ENCODE measurements at places on chromosomes 5 and 9.

- DNase-seq: no peak
These were observed 127.2 kb upstream of the IER5L start for GRCh38 chr9:129305246-129305645.

- DNase-seq: no peak
These were observed 39.5 kb downstream of the SMC5 start for GRCh38 chr9:70298245-70298771.

DNA sequence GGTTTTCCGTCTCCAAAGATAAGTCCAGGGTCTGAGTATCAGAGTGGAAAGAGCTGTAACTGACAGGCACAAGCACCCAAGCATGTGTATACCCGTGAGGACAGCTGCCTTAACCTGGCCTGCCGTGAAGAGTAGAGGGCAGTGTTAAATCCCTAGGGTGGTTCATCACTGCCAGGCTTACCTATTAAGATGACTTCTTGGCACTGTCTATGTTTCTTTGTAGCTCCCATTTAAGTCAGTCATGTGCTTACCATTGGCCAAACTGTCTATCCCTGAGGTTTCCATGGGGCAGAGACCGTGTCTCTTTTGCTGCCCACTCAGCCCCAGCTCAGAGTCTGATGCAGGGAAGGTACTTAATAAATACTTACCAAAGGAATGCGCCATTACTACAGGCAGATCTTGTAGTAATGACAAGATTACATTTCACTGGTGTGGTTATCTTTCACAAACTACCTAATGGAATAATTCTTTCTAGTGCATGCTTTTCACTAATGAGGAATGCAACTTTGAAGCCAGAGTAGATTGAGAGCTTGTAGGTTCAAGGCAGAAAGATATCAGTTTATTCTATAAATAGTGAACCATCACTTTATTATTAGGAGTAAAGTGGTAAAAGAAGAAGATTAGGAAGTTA, 64.2 kb downstream of the SNX24 start:
- DNase-seq: no peak

DNA sequence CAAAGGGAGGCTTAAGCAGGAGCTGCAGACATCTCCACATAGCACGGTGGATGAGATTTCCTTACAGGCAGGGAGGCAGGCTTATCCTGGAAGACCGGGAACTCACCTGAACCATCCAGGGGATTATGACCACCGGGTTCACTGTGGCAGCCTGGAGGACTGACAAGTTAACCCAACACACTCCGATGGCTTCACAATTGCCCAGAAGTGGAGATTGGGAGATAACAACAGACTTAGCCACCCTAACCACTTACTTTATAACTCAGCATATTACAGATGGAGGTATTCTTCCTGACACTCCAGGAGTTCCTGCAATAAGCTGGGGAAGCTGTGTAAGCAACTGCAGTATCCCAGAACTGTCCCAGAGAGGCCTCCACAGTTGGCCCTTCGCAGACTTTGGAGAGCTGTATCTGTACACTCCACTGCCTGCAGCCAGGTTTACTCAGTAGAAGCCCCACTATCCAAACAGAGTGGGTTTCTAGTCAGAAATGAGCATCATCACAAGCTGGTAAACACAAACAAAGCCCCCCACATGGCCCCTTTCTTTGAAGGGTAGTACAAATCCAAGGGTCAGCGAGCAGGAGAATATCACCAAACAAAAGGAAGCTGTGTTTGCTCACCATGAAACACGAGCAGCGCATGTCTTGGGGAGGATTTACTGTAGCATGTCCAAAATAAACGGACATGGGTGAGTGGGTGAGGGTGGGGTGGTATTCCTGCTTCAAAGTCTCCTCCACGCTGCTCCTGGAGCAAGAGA, 462.2 kb downstream of the RASEF start:
- no peak for DNase-seq

DNA sequence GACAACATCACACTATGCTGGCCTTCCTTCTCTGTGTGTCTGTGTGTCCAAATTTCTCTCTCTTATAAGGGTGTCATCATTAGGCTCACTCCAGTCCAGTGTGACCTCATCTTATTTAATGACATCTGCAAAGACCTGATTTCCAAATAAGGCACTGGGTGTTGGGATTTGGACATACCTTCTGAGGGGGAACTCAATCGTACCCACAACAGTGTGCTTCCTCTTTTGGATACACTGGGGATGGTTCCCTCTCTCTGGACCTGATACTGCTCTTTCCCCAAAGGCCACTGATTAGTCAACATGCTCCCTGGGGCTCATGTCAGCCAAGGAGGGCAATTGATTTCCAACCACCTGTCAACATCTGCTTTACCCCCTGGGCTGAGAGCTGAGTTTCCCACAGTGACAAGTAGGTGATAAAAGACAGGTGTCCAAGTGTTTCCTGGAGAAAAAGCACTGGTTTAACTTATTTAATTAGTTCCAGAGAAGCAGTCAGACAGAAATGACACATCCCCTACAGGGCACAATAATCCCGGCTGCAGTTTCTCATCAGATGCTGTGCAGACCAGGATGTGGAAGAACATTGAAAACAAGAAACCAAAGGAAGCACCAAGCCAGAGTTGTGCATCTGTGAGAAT, 17.8 kb upstream of the CEP72 start:
- no peak for DNase-seq

GRCh38 chr5:169050146-169050571, 250.8 kb downstream of the SLIT3 start:
- DNase-seq: no peak

GRCh38 chr5:172361566-172362238, 78.1 kb upstream of the UBTD2 start:
- no peak for DNase-seq

DNA sequence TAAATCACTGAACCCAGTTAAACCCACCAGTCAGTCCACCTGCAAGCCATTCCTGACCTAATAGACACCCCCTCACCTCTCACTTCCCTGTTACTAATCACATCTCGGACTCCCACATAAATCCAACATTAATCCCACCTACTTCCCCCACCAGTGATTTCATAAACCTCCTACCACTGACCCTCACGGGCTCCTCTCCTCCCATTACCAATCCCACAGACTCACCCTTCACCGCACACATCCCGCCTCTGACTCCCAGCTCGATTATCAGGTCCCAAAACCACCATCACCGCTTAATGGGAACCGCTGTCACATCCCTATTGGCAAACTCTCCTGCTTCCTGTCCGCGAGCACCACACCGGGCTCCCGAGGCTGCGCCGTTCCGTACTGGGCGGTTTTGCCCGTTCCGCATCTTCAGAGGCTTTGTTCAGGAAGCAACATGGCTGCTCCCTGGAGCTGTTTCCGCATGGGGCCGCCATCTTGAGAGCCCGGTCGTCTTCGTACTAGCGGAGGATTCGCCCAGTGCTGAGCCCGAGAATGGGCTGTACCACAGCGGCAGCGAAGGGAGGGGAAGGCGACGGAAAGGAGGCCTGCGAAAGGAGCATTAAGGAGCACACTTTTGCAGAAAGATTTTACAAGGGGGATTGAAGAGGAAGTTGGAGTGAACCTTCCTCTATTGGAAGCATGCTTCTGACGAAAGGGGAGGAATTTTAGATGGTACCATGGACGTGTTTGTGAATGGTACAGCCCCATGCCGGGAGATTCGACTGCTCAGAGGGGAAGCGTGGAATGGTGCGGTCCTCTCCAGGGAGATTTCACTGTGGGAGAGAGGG, at the start of gene ZNF300:
ZNF300 (minus strand) TSS at position 502 of the 833 bp plus-strand sequence. CDS start 1,825 bp downstream, outside the sequence.
- peak; percentile 52 for DNase-seq

DNA sequence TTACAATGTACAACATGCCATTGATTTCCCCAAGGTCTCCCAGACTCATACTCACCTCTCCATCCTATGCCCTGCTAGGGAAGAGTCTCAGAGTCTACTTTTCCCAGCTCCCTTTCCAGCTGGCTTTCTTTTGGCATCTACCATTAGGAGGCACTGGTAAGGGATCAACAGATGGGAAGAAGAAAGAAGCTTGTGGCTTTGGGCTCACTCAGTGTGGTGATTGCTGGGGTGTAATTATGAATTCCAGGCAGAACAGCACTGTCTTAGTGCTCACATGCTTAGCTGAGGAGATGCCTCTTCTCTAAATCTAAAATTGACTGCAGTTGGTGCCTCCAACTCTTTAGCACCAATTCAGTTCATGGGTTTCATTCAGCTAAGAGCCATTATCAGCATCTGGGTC, 330.0 kb downstream of the PSAT1 start:
- DNase-seq: no peak

DNA sequence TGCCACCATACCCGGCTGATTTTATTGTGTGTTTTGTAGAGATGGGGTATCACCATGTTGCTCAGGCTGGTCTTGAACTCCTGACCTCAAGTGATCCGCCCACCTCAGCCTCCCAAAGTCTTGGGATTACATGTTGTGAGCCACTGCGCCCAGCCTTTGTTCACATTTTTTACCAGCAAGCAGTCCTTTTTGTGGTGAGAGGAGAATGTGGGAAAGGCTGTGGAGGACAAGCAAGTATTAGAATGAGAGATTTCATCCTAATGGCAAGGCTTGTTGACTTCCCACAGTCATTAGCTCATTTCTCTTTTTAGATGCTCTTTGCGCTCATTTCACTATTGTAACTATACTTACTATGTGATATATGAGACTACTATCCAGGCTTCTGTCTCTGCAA, 6.1 kb downstream of the IL31RA start:
- DNase-seq: no peak

GRCh38 chr5:111299067-111299481, 74.9 kb downstream of the CAMK4 start:
- DNase-seq: no peak
